Vagina (tissue), 2 donors: ENCODE measurements at places on chromosomes 12 and 14.
A peak's percentile ranks its signal among the peaks of the same experiment; 100 is the strongest.

DNA sequence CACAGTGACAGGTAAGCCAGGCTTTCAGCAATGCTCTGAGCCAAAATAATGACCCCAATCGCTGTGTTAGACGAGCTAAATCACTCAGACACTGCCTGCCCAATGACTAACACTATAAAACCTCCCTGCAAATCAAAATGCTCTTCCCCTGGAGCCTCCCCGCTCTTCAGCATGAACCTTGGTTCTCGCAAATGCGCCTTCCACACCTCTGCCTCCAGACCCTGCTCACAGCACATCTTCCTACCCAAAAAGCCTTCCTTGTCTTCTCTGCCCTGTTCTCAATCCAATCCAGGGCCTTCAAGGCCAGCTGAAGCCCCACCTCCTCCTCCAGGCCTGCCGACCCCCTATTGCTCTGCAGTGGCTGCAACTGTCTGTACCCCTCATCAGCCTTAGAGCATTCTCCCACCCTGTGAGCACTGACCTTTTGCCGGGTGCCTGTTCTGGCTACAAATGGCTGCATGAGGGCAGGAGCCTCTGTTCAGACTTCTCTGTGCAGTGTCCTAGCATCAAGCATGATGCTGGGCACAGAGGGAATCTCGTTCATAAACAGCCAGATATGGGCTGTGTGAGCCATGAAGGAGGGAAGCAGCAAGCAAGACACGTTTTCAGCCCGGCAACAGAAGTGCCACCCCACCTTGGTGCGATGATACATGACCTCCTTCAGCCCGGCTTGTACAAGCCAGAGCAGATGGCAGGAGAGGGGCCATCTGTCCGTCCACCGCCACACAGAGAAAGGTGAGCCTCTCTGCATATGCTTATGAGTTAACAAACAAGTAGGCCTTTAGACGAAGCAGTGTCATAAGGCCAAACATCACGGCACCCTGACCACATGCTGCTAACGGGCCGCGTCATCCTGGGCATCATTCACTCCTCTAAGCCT is 64.5 kb upstream of the DDX11 start:
- no peak for DNase-seq

- no peak for DNase-seq
Measured at GRCh38 chr14:69685218-69685616, 73.8 kb downstream of the SUSD6 start.

- DNase-seq: no peak
Measured at GRCh38 chr12:64083285-64084210, 138.5 kb downstream of the KICS2 start.

DNA sequence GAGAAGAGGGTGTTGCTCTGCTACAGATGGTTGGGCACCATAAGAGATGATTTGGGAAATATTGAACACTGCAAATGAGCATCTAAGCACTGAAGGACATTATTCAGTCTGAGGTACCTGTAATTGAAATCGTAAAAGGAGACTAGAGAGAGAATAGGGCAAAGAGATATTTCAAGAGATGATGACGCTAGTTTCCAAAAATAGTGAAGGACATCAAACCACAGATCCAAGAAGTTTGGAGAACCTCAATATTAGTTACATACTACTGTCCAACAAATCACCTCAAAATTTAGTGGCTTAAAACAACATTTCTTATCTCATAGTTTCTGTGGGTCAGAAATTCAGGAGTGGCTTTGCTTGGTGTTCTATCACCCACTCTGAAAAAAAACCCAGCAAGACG is 4.5 kb upstream of the MBIP start:
- DNase-seq: no peak

GRCh38 chr12:7989827-7990491 is 42.6 kb upstream of the FOXJ2 start:
- no peak for DNase-seq

DNA sequence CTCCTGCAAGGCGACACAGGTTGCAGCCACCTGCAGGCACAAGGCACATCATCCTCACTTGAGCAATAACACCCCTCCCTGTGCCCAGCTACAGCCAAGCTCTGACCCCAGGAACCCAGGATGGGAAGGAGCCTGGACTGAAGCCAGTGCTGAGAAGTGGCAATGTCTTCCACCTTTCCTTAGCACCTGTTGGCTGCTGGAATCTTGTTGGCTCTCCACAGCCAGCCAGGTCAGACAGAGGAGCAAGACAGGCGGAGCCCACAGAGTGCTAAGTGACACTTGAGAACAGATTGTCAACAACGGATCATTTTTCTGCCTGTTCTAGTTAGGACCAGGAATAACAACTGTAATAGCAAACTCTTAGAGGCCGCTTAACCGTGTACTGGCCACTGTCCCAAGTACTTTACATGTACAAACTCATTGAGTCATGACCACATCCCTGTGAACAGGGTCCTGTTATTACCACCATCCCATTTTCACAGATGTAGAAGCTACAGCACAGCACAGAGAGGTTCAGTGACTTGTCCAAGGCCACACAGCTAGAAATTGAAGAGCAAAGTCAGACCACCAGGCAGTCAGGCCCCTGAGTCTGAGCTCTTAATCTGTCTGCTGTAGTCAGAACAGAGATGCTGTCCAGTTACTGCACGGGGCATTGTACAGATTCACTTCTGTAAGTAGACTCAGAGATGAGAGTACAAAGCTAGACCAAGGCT is 45.6 kb downstream of the RNFT2 start:
- no peak for DNase-seq

DNA sequence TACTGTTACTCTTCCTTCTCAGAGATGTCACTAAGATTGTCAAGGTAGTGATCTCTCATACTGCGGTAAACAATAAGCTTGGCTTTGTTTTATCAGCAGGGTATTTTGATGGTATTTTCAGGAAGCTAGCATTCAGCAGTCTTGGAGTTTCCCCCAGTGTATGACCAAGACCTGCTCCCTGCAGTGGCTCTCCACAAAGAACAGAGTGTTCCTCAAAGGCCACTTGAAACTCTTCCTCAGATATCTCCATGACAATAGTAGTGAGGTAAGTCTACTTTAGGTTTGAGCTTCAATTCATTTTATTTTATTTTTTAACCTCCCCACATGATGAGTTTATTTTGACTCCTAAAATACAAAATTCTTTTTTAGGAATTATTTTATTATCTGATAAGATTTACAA is 74.0 kb upstream of the G2E3 start:
- DNase-seq: no peak

DNA sequence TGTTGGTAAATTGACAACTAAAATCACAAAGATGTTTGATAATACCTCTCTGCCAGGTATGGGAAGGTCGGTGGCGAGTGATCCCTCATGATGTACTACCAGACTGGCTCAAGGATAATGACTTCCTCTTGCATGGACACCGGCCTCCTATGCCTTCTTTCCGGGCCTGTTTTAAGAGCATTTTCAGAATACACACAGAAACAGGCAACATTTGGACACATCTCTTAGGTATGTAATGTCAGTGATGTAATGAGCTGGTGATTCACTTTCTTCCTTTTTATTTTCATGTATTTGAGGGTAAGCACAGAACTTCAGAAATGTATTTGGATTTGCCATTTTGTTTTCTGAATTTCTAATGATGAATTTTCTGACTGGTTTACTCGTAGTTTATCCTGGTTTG is 42.6 kb upstream of the LRTM2 start:
- DNase-seq: no peak

DNA sequence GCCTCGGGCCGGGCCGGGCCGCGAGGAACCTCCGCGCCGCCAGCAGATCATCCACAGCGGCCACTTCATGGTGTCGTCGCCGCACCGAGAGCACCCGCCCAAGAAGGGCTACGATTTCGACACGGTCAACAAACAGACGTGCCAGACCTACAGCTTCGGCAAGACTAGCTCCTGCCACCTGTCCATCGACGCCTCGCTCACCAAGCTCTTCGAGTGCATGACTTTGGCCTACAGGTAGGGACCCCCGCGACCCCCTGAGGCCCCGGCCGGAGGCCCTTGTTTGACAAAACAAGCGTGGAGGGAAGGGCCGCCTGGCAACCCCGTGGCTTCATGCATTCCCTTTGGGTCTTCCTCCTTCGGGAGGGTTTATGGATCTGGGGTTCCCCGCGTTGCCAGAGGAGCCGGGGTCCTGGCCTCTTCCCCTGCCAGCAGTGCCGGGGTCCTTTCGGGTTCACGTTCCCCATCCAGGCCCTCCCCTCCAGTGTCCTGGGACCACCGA is 526 bp downstream of the MLXIP start:
- DNase-seq: no peak

GRCh38 chr14:31340297-31341063 is 79.9 kb downstream of the HEATR5A start:
- no peak for DNase-seq

DNA sequence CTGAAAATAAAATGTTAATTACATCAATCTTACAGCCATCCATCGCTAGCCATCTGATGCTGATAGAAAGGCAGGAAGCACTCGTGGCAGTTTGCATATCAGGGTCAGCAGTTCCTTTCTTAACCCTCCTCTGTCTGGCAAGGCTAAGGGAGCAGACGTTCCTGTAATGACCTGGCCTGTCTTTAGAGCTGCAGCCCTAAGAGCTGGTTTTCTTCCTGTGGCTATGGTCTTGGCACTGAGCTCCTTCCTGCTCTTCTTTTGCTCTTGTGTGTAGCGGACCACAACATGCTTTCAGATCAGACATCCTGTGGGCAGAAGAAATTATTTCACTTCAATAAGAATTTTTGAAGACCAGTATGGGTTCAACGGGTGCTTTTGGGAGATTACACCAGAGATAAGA is 170.4 kb downstream of the DAD1 start:
- no peak for DNase-seq

GRCh38 chr14:73722581-73722980 is 8.4 kb upstream of the PNMA1 start:
- DNase-seq: no peak

DNA sequence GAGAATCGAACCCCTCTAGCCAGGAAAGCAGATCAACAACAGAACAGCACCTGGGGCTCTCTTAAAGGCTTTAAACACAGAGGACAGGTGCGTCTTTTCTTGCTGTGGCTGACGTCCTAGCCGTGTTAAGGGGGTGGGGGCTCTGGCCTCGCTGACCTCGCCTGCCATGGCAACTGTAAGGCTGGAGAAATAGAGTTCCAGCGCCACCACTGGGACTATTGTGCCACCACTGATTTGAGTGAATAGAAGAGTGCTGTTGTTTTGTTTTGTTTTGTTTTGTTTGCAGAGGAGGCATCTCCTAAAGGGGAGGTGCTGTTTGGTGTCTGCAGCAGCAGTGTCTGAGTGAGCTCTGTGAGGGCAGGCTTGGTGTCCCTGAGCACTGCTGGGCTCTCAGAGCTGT is 34.2 kb upstream of the PRMT8 start:
- no peak for DNase-seq

GRCh38 chr14:95480109-95480886 is 36.2 kb downstream of the SYNE3 start:
- no peak for DNase-seq

DNA sequence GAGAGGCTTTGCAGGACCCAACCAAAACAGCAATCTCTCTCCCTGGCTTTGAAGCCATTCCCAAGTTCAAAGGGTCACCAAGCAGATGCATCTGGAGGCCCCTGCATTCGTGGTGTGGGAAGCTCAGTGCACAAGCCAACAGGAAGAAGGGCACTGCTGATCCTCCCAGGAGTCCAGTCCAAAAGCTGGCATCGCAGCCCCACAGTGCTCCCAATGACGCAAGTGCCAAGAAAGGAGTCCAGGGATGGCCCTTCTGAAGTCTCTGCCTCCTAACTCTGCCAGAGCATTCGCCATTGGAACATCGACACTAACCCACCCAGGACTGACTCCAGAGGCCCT is 25.1 kb downstream of the PXN start:
- DNase-seq: no peak

DNA sequence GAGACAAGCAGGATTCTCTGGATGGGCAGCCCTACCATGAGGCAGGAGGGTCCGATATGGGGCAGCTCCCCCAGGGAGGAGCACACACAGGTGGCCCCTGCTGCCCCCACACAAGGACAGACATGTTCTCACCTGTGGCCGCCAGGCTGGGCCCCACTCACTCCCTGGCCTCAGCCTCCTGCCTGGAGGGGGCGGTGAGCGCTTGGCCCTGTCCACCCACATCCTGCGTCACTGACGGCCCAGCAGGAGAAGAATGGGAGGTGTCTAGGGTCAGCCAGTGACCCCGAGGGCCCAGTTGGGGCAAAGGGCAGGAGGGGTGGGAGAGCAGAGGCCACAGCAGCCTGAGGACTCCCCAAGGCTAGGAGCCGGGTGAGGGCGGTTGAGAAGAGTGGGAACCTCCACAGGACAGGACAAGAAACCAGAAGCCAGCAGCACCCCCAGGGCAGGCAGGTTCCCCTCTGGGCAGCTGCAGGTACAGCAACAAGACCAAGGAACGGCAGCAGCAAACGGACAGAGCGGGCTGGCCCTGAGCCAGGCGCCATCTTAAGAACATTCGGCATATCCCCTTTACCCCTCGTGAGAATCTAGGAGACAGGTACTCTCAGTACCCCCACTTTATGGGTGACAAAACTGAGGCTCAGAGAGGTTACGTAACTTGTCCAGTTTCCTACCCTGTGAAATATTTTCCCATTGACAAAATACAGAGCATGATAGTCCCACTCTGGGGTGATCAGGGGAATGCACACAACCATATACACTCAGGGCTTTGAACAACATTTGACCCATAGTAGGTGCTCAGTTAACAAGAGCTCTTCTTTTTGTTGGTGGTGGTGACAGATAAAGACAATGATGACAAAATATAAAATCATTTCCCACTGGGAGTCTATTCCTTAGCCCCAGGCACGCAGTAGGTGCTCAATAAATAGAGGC is 74.3 kb downstream of the NCOR2 start:
- DNase-seq: no peak

DNA sequence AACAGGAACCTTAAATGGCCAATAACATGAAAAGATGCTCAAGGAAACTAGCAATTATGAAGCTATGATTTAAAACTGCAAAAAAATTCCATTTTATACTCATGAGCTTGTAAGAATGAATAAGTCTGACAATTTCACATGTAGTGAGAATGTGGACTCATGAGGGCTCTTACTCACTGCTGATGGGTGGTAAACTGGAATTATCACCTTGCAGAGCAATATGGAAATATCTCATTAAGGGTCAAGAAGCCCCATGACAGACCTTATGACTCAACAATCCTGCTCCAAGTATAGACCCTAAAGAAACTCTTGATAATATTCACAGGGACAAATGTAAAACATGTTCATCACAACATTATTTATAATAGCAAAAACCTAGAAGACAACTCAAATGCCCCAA is 23.5 kb upstream of the SMAGP start:
- no peak for DNase-seq

DNA sequence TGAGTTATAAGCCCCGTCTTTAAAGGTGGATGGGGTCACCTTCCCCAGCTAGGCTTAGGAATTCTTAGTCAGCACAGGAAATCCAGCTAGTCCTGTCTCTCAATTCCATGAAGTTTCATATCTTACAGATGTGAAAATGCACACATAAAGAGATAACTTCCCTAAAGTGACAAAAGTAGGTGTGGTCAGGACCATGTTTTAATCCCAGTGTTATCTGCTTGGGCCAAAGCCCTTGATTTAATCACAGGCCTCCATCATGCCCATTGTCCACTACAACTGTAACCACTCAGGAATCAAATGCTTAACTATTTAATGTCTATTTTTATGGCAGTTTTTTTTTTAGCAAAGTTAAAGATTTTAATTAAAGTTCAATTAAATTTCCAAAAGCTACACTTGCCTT is 194.4 kb upstream of the BTG1 start:
- no peak for DNase-seq

GRCh38 chr12:53047221-53048032 is 2.4 kb upstream of the TNS2 start:
- DNase-seq: peak; percentile 93
